ENCODE measurements at places on chromosomes 16 and 17.

DNA sequence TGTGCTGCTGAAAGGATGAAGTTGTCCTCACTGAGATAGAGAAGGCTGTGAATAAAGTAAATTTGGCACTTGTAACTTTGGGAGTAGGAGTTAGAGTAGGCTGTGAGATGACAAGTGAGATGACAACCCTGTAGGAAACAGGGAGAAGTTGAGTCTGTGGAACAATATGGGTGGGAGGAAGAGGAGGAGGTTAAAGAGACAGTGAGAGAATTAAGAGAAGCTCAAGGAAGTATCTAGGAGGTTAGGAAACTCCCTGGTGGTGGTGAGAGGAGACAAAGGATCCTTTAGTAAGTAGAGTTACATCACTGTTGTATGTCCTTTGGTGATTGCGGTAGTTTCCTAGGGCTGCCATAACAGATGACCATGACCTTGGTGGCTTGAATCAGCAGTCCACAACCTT is 10.7 kb upstream of the HSD17B2 start:
- DNase-seq = no peak

- DNase-seq = no peak
Observed at GRCh38 chr17:33113991-33114370, 122.3 kb downstream of the SPACA3 start.

DNA sequence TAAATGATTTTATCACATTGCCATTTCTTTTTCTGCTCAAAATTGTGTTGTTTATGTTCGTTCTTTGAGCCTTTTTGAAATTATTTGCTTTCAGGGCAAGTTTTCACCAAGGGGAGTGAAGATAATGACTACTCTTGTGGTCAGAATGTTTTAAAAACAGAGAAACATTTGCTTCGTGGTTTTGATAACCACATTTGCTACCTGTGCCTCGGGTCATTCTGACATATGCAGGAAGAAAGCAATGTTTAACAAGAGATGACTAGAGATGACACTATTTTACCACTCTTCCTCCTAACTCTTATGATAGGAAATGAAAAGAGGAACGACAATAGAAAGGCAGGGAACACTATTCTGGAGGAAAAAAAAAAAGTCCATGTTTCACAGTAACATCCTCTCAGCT is 1496.5 kb upstream of the GOT2 start:
- DNase-seq = no peak

DNA sequence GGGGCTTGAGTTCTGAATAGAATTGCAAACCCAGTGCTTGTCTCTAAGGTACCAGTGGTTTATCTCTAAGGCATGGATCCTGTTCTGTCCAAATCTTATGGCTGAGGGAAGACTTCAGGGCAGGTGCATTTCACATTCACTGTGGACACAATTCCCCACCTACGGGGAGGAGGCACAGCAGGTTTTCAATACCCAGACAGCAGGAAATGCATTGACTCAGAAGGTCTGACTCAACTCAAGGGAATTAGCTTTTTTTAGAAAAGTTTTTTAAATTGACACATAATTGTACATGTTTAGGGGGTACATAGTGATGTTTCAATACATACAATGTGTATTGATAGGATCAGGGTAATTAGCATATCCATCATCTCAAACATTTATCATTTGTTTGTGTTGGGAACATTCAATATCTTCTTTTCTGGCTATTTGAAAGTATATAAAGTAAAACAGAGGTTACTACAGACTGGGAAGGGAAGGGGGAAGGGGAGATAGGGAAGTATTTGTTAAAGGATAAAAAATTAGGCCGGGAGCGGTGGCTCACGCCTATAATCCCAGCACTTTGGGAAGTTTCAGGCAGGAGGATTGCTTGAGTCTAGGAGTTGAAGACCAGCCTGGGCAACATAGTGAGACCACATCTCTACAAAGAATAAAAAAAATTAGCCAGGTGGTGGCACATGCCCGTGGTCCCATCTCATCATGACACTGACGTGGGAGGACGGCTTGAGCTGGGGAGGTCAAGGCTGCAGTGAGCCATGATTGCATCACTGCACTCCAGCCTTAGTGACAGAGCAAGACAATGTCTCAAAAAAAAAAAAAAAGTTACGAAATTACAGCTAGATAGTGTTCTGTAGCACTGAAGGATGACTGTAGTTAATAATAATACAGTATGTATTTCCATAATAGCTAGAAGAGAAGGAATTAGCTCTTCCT is 54.9 kb downstream of the RGS9 start:
- DNase-seq = no peak

DNA sequence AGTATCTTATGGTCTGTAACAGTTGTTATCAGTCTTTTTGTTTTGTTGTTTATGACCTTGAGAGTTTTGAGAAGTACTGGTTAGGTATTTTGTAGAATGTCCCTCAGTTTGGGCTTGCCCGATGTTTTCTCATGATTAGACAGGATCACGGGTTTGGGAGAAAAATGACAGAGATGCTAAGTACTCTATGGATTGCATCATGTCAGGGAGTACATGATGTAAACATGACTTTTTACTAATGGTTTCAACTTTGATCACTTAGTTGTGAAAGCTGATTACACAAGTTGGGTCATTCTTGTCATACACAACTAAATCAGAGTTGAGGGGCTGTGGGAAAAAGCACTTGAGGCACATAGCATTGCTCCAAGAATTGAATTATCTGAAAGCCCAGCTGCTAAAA is 94.7 kb upstream of the SIAH1 start:
- peak; percentile 47 for DNase-seq

- DNase-seq = no peak
Observed at GRCh38 chr17:3838206-3838605, 7.8 kb downstream of the NCBP3 start.

DNA sequence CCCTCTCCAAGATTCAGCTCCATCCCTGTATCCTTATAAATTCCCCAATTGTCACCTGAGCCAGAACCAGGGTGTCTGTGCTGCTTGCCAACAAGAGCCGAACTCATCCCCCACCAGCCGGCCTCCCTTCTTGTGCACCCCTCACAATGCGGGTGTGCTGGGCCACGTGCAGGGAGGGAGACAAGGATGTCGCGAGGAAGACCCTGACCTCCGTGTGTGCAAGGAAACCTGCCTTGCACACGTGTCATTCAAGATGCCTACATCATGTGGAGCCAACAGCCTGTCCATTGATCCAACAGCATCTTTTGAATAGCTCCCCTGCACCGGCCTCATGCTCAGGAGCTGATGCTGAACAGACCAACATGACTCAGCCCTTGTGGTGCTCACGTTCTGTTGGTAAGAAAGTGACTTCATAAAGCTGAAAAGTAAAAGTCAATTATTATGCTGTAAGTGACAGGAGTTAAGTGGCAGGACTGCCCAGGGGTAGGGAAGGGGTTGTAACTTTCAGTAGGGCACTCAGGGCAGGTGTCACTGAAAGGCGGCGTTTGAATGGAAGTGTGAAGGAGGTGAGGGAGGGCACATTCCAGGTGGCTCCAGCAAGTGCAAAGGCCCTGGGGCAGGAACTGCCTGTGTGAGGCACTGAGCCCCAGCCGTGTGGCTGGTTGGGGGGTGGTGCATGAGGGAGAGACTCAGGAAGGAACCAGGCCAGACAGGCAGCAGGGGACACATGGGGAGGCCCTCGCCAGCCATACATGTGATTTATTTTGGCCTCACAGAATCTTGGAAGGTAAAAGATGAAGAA is 302.2 kb downstream of the FOXL1 start:
- no peak for DNase-seq

GRCh38 chr16:67933805-67934204 is 2.1 kb upstream of the CTRL start:
- no peak for DNase-seq

Measured in skeletal muscle cell (primary cell).